CD4-positive, alpha-beta T cell treated with Interleukin-21 for 1 hour (primary cell): ENCODE measurements at places on chromosomes 3 and 15.
A peak's percentile ranks its signal among the peaks of the same experiment; 100 is the strongest.

DNA sequence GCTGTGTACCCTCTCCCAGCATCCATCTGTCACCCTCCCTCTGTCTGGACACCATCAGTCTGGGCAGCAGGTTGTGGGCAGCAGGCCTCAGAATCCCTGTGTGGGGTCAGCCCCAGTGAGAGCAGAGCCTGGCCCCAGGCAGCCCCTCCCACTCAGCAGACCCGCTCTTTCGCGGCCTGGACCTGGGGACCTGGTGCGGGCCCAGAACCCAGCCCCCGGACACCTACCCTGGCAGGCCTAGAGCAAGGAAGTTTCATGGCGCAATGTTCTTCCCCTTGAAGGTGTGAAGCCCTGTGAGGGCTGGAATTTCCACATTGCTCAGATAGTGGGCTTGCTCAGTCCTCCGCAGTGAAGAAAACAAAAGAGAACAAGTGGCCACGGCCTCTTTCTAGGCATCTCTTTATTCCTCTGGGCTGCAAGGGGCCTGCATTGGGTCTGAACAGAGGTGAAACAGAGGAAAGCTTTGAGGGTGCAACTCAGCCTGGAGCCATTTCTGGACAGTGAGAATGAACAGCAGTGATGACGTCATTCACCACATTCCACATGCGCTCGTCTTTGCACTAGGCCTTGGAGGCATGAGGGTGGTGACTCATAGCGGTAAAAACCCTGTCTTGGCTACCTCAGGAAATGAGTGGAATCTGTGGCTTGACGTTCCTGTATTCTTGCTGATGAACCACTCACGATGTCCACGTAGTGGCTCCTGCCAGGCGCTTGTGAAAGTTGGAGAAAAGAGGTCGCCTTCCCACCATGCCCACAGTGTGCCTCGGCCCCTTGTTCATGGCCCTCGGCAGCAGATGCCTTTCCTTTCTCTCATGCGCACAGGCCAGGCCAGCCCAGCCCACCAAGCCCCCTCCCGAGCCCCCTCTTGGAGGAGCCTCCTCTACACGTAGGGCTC lies 66.1 kb downstream of the SLC30A4 start:
- peak; percentile 82 for DNase-seq

DNA sequence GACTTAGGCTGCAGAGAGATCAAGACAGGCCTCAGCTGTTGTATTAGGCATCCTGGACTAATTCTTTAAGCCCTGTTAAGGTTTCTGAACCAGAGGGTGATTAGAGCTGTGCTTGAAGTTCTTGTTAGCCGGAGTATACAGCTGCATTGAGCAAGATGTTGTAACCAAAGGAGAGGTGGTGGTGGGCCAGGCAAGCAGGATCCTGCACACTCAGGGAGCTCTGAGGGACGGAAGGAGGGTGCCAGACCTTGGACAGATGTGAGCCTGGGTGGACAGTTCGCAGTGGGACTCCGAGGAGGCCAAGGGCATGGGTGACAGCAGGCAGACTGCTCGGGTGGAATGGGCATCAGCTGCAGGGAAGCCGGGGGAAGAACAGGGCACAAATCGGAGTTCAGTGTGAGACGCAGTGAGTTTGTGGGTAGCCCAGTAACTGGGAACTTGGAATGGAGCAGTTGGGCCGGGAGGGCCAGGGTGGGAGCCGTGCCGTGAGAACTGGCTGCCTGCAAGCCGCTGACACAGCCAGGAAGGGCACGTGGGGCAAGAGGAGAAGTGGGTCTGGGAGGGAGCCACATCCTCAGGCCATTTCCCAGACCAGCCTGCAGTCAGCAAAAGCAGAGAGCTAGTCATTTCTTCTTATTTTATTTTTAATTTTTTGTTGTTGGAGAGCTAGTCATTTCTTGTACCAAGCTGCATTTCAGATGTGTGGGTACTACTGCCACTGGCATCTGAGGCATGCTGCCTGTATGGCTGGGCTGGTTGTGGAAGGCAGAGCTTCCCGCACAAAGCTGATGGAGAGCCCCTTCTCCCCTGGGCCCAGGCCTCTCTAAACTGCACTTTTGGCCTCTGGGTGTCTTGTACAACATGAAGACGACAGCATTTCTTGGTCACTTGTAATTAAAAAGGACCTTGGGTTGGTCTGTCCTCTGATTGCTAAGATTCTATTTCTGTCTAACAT lies 61.0 kb downstream of the PGPEP1L start:
- DNase-seq = no peak

- no peak for DNase-seq
Observed at GRCh38 chr3:140164156-140164555, 229.2 kb downstream of the CLSTN2 start.

GRCh38 chr3:141303481-141304223 lies 64.7 kb upstream of the ZBTB38 start:
- peak; percentile 84 for DNase-seq
